Astrocyte of the hippocampus (primary cell): ENCODE measurements at places on chromosomes 16 and 17.

DNA sequence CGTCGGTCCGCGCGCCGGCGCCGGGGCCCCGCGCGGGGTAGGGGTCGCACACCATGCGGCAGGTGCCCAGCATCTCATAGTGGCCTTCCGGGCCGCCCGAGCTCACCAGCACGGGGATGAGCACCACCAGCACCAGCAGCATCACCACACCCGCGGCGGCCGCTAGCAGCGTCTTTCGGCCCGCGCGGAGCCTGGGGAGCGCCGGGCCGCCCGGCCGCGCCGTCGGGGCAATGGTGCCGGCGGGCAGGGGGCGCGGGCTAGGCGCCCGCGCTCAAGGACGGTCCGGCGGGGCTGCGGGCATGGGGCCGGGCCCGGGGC, 237 bp downstream of the C1QL1 start:
- DNase-seq = no peak

DNA sequence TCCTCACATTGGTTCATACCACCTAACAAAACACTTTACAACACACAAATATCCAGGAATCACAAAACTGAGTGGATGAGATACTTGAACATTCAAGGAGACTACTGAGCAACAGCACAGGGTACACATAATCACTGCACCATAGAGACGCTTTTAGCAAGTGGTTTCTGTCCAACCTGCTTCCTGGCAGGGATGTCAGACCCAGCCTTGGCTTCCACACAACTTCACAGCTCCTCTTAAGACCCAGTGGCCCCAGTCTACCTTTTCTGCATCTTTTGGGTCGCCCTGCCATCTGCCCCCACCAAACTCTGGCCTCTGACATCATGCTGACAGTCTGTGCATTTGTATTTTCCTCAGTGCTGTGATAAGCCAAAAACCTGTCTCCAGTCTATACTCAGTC, 5.9 kb upstream of the CORO6 start:
- no peak for DNase-seq

- no peak for DNase-seq
These were observed 16.5 kb downstream of the PSME3IP1 start for GRCh38 chr16:57169327-57169726.

- DNase-seq = no peak
These were observed 34.3 kb downstream of the MARF1 start for GRCh38 chr16:15608398-15609285.

DNA sequence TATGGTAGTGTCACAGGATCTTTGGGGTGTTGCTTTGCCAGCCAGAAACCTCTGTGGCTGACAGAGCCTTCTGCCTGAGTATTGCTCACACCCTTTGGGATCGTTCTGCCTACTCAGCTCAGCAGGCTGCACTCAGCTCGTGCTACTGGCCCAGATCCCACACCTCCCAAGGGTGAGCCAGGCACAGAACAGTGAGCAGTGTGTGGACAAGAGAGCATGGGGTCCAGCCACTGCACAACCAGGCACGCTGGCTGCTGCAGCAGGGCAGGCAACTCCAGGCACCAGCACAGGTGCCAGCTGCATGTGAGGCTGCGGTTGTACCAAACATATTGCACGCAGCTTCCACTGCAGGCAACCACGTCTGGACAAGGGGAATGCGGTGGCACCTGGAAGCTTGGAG, 84.9 kb downstream of the CYB561 start:
- no peak for DNase-seq

DNA sequence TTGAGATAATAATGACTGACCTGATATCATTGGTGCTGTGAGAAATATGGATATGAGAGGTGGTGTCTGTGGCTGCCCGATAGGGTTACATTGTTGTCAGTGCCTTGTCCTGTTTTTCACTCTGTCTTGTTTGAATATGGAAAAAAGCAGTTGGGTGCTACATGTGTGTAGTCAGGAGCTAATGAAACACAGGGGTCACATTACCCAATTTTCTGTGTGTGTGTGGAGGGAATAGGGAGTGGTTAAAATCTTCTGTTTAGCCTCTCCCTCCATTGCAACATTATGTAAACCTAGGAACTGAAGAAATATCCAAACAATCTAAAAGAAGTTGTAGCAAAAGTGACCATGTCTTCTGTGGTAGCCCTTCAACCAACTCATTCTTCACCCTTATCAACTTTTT, 527.7 kb upstream of the SOX9 start:
- no peak for DNase-seq

GRCh38 chr17:50558581-50558940, 2.0 kb upstream of the CACNA1G start:
- DNase-seq = no peak

- DNase-seq = no peak
These were observed 65.1 kb downstream of the WSCD1 start for GRCh38 chr17:6135236-6135635.

- DNase-seq = peak; percentile 68
These were observed 419 bp downstream of the GLIS2 start for GRCh38 chr16:4316108-4316863.

GRCh38 chr17:80498242-80498919, 22.0 kb upstream of the NPTX1 start:
- DNase-seq = peak; percentile 86

DNA sequence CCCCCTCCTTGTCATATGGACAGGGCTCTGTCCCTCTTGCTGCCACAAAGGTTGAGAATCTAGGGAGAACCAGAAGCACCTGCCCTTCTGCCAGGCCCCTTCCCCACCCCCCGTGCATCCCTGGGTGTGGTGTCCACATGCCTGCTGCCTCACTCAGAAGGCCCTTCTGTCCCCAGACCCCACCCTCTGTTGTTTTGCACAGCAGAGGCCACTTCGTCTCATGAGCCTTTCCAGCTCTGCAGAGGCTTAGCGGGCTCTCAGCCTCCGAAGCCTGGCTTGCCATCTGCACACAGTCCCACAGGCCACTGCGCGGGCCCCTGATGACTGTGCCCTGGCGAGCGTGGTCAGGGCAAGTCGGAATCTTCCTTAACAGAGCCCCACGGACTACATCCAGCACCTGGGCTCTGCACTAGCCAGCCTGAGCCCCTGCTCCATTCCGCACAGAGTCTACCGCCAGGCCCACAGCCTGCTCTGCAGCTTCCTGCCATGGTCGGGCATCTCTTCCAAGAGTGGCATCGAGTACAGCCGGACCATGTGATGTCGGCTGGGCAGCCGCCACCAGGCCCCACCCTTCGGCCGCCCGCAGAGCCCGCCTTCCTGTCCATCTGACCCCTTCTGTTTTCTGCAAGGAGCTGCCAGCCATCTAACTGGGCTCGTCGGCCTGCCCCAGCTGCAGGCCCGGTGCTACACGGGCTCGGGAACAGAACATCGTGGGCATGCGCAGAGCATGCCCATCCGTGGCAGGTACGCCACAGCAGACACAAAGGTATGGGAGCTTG, 10.8 kb downstream of the C16orf90 start:
- DNase-seq = no peak

DNA sequence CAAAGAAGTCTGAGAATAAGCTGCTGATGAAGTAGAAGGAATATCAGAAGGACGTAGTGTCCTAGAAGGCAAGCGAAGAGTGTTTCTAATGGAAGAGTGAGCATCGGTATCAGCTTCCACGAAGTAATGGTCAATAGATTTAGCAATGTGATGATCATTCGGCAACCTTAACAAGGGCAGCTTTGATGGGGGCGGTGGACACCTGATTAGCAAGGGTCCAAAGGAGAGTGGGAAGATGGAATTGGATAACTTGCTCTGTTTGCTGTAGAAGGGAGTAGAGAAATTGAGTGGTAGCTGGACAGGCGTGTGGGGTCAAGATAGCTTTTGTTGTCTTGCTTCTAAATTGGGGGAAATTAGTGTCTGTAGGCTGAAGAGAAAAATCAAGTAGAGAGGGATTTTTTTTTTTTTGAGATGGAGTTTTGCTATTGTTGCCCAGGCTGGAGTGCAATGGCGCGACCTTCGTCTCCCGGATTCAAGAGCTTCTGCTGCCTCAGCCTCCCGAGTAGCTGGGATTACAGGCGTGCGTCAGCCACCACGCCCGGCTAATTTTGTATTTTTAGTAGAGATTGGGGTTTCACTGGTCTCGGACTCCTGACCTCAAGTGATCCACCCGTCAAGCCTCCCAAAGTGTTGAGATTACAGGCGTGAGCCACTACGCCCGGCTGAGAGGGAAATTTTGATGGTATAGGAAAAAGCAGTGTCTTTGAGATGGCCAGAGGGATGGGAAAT, 13.9 kb upstream of the HES7 start:
- no peak for DNase-seq

- peak; percentile 94 for DNase-seq
These were observed 17.3 kb downstream of the SOCS3 start for GRCh38 chr17:78342449-78343186.

GRCh38 chr16:89038221-89038721, 55.4 kb upstream of the ACSF3 start:
- DNase-seq = no peak

DNA sequence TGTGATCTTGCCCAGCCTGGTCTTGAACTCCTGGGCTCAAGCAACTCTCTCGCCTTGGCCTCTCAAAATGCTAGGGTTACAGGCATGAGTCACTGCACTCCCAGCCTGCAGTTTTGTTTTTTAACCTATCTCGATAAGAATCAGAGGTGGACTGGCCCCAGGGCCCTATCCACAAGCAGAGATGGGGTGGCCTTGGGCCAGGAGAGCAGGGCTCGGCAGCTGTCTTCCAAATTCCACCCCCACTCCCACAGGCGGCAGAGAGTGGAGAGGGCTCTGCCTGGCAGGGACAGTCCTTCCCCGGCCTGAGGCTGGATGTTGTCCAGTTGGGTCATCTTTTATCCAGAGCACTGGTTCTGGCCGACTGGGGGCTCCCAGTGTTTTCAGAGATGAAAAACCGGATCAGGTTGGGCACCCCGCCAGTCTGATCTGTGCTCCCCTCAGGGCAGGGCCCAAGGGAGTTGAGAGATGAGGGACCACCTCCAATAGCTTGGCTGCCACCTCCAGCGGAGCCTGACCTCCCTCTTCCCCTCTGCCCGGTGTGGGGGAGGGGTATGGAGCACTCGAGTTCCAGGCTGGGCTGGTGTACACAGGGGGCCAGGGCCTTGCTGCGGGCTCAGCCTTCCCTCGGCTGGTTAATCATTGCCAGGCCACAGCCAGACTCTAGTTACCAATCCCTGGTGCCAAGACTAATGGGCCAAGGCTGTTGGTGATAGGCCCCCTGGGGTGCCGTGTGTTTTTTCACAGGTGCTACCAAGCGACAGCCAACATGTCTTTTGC, 30.3 kb upstream of the MYO15B start:
- DNase-seq = peak; percentile 38

DNA sequence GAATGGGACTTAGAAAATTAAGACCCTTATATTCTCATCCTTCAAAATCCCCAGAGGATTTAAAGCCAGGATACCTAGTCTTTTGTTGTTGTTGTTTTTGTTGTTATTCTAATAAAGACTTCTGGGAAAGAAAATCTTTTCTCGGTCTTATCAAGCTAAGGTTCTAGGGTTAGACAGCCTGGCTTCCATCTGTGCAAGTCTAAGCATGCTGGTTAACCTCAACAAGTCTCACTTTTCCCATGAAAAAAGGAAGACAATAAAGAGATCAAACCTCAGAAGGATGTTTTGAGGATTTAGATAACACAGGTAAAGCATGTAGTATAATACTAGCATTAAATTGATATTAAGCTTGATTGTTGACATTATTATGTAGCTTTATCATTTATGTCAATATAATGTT, 486.4 kb upstream of the SOX9 start:
- no peak for DNase-seq

DNA sequence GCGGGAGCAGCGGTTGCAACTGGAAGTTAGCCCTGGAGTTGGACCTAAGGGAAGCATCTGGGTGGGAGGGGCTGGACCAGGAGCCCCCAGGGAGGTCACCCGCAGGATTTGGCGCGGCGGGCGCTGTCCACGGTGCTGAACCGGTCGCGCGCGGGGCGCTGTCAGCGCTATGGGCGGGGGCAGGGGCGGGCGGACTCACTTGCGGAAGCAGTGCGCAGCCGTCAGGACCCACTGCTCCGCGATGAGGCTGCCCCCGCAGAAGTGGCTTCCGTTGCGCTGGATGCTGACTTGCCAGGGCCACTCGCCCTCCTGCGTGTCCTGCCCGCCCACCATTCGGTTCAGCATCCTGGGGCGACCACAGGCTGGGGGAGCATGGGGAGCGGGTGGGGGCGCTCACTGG, 4.5 kb downstream of the PRSS27 start:
- DNase-seq = peak; percentile 79

GRCh38 chr16:72753881-72754280, 294.0 kb downstream of the ZFHX3 start:
- DNase-seq = no peak
